MV-4-11 (cell line): ENCODE measurements at places on chromosomes 7 and 10.

GRCh38 chr7:45663167-45663921 is 89.2 kb downstream of the ADCY1 start:
- peak; percentile 1 for DNase-seq

DNA sequence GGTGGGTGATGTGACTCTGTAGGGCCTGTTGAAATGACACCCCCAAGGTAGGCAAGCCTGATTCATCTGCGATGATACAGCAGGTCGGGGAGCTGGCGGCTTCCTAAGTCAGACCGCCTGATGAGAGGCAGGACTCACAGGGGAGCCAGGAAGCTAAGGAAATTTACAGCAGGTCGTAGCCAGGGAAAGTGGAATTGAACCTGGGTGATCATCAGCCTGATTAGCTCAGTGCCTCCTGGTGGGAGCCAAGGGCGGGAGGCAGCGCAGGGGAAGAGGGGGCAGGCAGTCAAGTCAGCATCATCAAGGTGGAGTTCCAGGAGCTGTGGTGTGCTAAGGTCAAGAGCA is 18.5 kb upstream of the TRIM56 start:
- DNase-seq, result no peak

- DNase-seq, result no peak
Measured at GRCh38 chr10:16799621-16800020, 17.6 kb downstream of the RSU1 start.

GRCh38 chr10:24008164-24009091 is 200.5 kb upstream of the KIAA1217 start:
- DNase-seq, result peak; percentile 5

DNA sequence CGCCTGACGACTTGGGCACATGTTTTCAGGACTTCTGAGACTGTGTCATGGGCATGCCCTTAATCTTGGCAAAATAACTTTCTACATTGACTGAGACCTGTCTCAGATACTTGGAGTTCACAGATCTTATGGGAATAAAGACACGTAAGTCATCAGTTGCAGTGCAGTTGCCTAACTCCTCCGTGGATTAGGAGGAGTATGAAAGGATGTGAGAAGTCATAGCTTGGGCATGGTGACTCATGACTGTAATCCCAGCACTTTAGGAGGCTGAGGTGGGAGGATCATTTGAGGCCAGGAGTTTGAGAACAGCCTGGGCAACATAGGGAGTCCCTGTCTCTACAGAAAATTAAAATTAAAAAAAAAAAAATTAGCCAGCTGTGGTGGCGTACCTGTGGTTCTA is 49.6 kb downstream of the EXOC6 start:
- no peak for DNase-seq

- no peak for DNase-seq
Measured at GRCh38 chr7:50943482-50943881, 160.8 kb upstream of the GRB10 start.

DNA sequence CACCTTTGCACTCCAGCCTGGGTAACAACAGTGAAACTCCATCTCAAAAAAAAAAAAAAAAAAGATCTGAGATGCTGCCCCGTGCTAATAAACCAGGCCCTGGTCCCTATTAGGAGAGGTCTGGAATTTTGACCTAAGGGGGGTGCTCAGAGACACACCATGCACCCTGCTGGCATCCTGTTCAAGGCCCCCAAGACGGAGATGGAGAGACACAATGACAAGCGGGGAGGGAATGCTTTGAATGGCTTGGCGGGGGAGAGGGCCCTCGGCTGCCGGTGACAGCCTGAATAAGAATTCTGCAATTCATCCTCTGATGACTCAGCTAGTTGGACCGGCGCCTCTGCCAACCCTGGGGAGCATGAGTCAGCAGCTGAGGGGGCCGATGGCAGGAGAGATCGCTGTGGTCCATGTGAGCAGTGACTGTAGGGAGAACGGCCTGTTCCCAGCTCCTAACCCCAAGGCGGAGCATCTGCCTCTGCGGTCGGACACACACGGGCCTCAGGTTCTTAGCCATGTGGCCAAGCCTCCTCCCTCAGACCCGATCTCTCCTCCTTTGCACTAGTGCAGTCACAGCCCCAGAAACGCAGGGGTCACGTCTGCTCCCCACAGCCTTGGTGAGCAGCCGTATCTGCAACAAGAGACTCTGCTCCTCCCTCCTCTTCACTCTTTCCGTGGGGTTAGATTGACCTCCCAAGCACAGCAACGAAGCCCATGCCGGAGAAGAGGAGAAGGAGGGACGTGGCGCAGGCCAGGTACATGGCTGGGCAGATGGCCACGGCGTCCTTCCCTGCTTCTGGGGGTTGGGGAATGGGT is 14.9 kb downstream of the TRIM56 start:
- peak; percentile 92 for DNase-seq

GRCh38 chr7:15057272-15057671 is 154.7 kb upstream of the DGKB start:
- DNase-seq, result no peak

GRCh38 chr7:107180378-107180777 is 11.6 kb downstream of the HBP1 start:
- DNase-seq, result no peak

GRCh38 chr7:47361236-47361635 is 220.7 kb downstream of the TNS3 start:
- DNase-seq, result no peak

GRCh38 chr7:150788474-150789269 is 11.5 kb downstream of the TMEM176B start:
- no peak for DNase-seq

DNA sequence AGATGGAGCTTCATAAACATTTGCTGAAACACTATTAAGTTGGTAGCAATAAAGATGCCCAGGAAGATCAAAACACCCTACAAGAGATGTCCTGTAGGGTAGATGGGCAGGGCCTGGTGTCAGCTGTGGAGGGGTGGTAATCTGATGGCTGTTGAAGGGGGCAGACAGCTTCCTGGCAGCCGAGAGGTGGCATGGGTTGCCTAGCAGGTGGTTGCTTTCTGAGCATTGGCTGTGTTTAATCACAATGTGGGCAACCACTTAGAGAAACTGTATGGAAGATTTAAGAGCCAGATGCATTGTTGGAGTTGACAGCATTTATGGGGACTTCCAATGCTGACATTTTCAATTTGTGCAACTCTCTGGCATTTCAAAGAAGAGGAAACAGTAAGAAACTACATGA is 79.9 kb upstream of the SLC26A5 start:
- no peak for DNase-seq
